ENCODE measurements at places on chromosomes 7 and 10.

GRCh38 chr7:157651366-157652160 lies 314.8 kb downstream of the DNAJB6 start:
- no peak for DNase-seq

DNA sequence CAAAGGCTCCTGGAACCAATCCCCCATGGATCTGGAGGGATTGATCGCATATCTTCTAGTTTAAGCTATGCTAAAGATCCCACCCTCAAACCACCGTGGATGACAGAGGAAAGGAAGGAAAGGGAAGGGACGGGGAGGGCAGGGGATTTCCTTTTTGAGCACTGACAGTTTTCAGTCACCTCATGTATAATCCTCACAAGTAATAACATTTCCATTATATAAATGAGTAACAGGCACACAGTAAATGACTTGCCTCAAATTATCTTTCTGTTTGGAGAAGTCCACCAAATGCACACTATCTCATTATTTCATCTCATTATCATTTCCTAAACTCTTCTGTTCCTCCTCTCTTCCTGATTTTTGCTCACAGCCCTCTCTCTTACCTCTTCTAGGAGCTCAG lies 127.1 kb upstream of the AOAH start:
- DNase-seq: no peak

- DNase-seq: peak; percentile 67
Observed at GRCh38 chr10:86970162-86970981, 2.1 kb downstream of the ADIRF start.

GRCh38 chr7:78301407-78301806 lies 502.8 kb downstream of the PHTF2 start:
- DNase-seq: no peak

GRCh38 chr10:111030042-111030750 lies 46.6 kb upstream of the ADRA2A start:
- DNase-seq: no peak
